NCI-H510A (cell line): ENCODE measurements at places on chromosomes 6 and 20.

DNA sequence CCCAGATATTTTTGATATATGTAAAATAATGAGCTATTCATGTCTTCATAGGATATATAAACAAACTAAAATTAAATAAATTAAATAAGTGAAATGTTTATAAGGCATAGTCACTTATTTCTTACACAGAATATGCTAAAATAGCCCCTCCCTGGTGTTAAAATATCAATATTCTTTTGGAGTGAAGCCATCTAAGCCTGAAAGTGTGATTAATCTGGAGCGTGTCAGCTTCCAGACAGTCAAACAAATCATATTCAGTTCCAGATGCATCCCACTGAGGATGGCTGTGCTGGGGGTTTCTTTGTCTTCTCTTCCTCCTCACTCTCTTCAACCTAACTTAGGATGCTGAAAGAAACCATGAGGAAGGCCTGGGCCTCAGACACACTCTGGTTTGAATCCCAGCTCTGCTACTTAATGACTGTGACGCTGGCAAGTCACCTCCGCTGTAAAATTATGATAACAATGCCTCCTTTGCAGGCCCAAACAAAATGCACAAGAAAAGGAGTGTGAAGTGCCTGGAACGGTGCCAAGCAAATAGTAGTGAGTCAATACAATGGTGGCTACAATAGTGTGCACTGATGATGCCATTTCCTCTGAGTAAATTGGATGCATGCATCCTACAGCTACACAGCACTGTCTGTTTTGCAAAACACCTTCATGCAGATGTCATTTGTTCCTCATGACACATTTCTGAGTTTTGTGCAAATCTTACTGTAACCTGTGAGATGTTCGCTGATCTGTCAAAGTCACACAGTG is 161.4 kb downstream of the FOXC1 start:
- peak; percentile 61 for DNase-seq

DNA sequence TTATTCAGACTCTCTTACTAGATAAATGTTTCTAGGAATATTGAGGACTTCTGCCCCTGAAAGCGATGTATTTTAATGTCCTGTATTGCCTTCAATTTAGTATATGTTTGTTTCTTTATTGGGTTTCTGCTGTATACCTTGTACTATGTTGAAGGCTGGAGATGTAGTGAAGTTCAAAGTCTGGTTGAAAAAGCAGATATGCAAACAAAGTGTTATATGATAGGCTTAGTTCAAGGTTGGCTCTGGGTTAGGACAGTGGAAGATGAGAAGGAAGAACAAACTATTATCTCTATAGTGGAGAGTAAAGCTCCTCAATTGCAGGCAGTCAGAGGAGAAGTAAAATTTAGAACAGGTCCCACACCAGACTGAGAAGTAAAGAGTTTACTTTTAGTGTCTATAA is 36.3 kb upstream of the ADGRG6 start:
- DNase-seq, result no peak

DNA sequence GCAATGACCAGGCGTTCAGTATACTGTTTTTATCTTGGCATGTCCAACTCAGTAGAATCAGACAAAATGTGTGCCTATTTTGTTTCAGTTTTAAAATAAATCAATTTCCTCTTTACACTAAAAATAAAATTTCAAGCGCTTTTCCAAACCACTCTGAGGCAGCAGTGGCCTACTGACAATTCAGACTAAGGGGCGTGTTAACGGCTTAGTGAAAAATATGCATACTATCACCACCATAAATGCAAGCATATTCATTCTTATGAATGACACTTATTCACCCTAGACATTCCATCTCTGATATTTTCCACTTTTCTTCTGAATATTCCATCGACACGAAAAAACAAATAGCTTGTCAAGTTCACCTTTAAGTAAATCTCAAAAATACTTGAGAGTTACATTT is 7.5 kb downstream of the TBX18 start:
- DNase-seq, result no peak

DNA sequence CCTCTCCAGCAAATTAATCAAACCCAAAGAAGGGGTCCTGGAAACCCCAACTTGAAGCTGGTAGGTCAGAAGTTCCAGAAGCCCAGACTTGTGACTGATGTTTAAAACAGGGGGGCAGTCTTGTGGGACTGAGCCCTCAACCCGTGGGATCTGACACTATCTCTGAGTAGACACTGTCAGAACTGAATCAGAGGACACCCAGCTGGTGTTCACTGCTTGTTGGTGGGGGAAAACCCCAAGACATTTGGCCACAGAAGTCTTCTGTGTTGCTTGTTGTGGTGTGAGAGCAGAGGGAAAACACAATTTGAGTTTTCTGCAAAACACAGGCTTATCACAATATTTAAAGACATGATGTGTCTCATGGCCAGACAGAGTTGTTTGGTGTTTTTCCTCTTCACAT is 29.9 kb downstream of the KIF13A start:
- DNase-seq, result no peak

- no peak for DNase-seq
Measured at GRCh38 chr20:36477475-36477874, 63.8 kb upstream of the MYL9 start.

- DNase-seq, result no peak
Measured at GRCh38 chr6:170100046-170100445, 190.8 kb downstream of the DLL1 start.

- DNase-seq, result no peak
Measured at GRCh38 chr20:54713727-54714126, 238.3 kb downstream of the DOK5 start.

DNA sequence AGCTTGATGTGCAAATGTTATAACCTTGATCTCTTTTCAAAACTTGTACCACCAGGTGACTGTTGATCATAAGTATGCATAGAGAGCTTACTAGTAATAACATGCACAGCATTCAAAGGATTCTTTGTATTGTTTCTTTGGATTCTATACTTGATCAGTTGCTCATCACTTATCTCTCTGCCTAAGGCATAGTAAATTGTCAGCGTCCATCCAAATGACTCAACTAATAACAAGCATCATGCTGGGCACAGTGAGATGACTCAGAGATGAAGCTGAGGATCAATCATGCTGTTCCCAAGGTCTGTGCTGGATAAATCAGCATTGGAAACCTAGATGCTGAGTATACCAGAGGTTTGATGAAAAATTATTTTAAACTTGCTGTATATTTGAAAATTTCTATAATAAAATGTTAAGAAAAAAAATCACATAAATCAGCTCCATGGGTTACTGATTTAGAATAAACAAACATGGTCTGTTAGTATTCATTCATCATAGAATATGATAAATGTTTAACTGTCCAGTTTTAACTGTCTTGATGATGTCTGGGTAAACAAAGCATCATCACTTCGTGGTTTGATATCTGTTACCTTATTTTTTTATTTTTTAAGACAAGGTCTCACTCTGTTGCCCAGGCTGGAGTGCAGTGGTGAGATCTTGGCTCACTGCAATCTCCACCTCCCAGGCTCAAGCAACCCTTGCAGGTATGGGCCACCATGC is 45.6 kb upstream of the SGK1 start:
- no peak for DNase-seq

- no peak for DNase-seq
Measured at GRCh38 chr6:7112741-7113313, 5.1 kb downstream of the RREB1 start.

GRCh38 chr6:33794910-33795623 is 6.1 kb upstream of the LEMD2 start:
- no peak for DNase-seq

DNA sequence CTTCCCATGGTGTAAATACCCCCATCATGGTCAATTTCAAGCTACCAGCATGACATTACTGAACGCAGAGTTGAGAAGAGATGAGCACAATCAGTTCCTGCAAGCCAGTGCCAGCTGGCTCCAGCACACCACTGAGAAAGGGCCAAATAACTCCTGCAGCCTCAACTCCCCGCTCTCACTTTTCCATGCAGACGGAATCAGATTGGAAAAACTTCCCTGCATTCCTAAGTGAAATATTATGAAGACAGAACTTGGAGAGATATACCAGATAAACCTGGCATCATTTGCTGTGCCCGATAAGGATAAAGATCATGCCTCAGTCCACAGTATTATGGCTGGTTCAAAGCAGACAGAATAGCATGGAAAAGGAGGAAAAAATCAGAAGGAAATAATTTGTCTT is 56.7 kb downstream of the FILIP1 start:
- no peak for DNase-seq

- DNase-seq, result no peak
Measured at GRCh38 chr20:3660262-3661059, 2.7 kb downstream of the GFRA4 start.

DNA sequence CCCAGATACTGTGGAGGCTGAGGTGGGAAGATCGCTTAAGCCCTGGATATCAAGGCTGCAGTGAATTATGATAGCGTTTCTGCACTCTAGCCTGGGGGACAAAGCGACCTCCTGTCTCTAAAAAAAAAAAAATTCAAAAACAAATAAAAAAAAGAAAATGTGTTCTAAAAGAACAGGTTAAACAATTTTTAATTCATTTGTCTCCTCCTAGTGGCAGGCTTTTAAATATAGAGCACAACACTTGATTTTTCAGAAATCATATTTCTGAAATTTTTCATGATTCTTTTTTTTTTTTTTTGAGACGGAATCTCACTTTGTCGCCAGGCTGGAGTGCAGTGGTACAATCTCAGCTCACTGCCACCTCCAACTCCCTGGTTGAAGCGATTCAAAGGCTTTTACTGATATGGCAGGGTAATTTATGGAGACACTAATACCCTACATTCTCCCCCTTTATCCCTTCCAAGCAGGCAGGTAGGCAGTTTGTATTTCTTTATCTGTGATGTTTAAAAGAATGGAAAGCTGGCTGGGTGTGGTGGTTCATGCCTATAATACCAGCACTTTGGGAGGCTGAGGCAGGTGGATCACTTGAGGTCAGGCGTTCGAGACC is 8.7 kb upstream of the GTF3C6 start:
- no peak for DNase-seq

GRCh38 chr6:19261642-19262041 is 575.5 kb upstream of the ID4 start:
- DNase-seq, result no peak
